Dermis lymphatic vessel endothelial cell (primary cell): ENCODE measurements at places on chromosomes 11 and 22. TPM values are rescaled to one million over a fixed set of nuclear protein-coding genes. Genes with fewer than 3 reads are reported as not detected.

DBX1 gene
- total RNA-seq, result not detected in 2 replicates

TMEM191C gene
- total RNA-seq, result 0.17 and 0.22 TPM in 2 replicates

TRIM51 gene
- total RNA-seq, result not detected in 2 replicates

APOBEC3H gene
- total RNA-seq, result not detected in 2 replicates

LRRC74B gene
- not detected in 2 replicates for total RNA-seq

DUSP8 gene
- total RNA-seq, result 0.17 and 0.54 TPM in 2 replicates

PANX2 gene
- total RNA-seq, result 0.22 and 0.26 TPM in 2 replicates

NRGN gene
- total RNA-seq, result 0.11 and 0.17 TPM in 2 replicates

TRIM3 gene
- total RNA-seq, result 14.7 and 17.4 TPM in 2 replicates

LDHAL6A gene
- total RNA-seq, result not detected in 2 replicates

MOV10L1 gene
- total RNA-seq, result 26.8 and 32.8 TPM in 2 replicates

ABCG4 gene
- total RNA-seq, result under 0.01 TPM in 2 replicates

IL10RA gene
- not detected in 2 replicates for total RNA-seq

BAIAP2L2 gene
- total RNA-seq, result 0.09 and 0.33 TPM in 2 replicates

RFPL2 gene
- under 0.01 and 0.09 TPM in 2 replicates for total RNA-seq

HBB gene
- total RNA-seq, result not detected in 2 replicates

MS4A2 gene
- not detected in 2 replicates for total RNA-seq

BIRC3 gene
- total RNA-seq, result 1.0 and 1.3 TPM in 2 replicates

TIGD3 gene
- 0.09 and 0.22 TPM in 2 replicates for total RNA-seq

CD3E gene
- total RNA-seq, result not detected in 2 replicates

MS4A7 gene
- total RNA-seq, result not detected in 2 replicates

KCNQ1 gene
- total RNA-seq, result 0.34 TPM in 1 of 2 replicates, not detected in the other

HORMAD2 gene
- total RNA-seq, result not detected in 2 replicates

DERL3 gene
- total RNA-seq, result 0.17 and 0.33 TPM in 2 replicates

KCNJ11 gene
- total RNA-seq, result 0.65 and 1.1 TPM in 2 replicates

PLAAT3 gene
- total RNA-seq, result 102 and 120 TPM in 2 replicates

SLC22A12 gene
- total RNA-seq, result not detected in 2 replicates

OTOG gene
- total RNA-seq, result not detected in 2 replicates

PPFIBP2 gene
- total RNA-seq, result 1.5 and 2.3 TPM in 2 replicates

CCDC179 gene
- not detected in 2 replicates for total RNA-seq

OR4S2 gene
- total RNA-seq, result not detected in 2 replicates

TRIM48 gene
- total RNA-seq, result not detected in 2 replicates

CD3D gene
- total RNA-seq, result not detected in 2 replicates

RAB36 gene
- 0.43 and 1.0 TPM in 2 replicates for total RNA-seq

HSPB2 gene
- not detected in 2 replicates for total RNA-seq

C2CD3 gene
- 7.8 and 11.0 TPM in 2 replicates for total RNA-seq

JOSD1 gene
- 76.0 and 84.6 TPM in 2 replicates for total RNA-seq

C11orf52 gene
- total RNA-seq, result 0.52 and 0.54 TPM in 2 replicates

HARBI1 gene
- total RNA-seq, result 4.6 and 6.9 TPM in 2 replicates

CDON gene
- 1.8 and 2.3 TPM in 2 replicates for total RNA-seq

CCDC188 gene
- 3.7 and 5.2 TPM in 2 replicates for total RNA-seq

FAT3 gene
- under 0.01 and 0.11 TPM in 2 replicates for total RNA-seq

CD6 gene
- total RNA-seq, result not detected in 2 replicates

TCN1 gene
- total RNA-seq, result under 0.01 TPM in 1 of 2 replicates, not detected in the other

MYOD1 gene
- not detected in 2 replicates for total RNA-seq

OR8J1 gene
- total RNA-seq, result not detected in 2 replicates

KDM4D gene
- total RNA-seq, result 0.17 and 0.33 TPM in 2 replicates

DRG1 gene
- total RNA-seq, result 64.0 and 71.9 TPM in 2 replicates

CBX6 gene
- total RNA-seq, result 12.0 and 15.4 TPM in 2 replicates

HEPHL1 gene
- total RNA-seq, result not detected in 2 replicates

MMP13 gene
- not detected in 2 replicates for total RNA-seq

LRRC32 gene
- total RNA-seq, result 34.5 and 39.3 TPM in 2 replicates

CTSW gene
- 0.17 and 0.33 TPM in 2 replicates for total RNA-seq

ART1 gene
- not detected in 2 replicates for total RNA-seq

UBQLNL gene
- total RNA-seq, result not detected in 2 replicates

FOSL1 gene
- total RNA-seq, result 0.76 and 1.5 TPM in 2 replicates

FANCF gene
- 7.9 and 10.0 TPM in 2 replicates for total RNA-seq
